ENCODE measurements at places on chromosomes 2 and 18. TPM values are rescaled to one million over a fixed set of nuclear protein-coding genes. Genes with fewer than 3 reads are reported as not detected.

Gene GPR35
- total RNA-seq: 2.0 TPM

Gene FRZB
- total RNA-seq: 1.4 TPM

Gene HES6
- 2.5 TPM for total RNA-seq

GRCh38 chr18:70288171-70288850 is 534 bp upstream of the SOCS6 start:
- DNase-seq: peak; percentile 61

- no peak for DNase-seq
Measured at GRCh38 chr2:157221394-157221988, 36.0 kb upstream of the GALNT5 start.

- DNase-seq: no peak
Measured at GRCh38 chr18:29164993-29165599, 988.2 kb upstream of the CDH2 start.

GRCh38 chr2:95342556-95343320 is 45.6 kb downstream of the KCNIP3 start:
- DNase-seq: peak; percentile 31

- DNase-seq: no peak
Measured at GRCh38 chr18:12726774-12727550, 24.1 kb downstream of the PSMG2 start.

DNA sequence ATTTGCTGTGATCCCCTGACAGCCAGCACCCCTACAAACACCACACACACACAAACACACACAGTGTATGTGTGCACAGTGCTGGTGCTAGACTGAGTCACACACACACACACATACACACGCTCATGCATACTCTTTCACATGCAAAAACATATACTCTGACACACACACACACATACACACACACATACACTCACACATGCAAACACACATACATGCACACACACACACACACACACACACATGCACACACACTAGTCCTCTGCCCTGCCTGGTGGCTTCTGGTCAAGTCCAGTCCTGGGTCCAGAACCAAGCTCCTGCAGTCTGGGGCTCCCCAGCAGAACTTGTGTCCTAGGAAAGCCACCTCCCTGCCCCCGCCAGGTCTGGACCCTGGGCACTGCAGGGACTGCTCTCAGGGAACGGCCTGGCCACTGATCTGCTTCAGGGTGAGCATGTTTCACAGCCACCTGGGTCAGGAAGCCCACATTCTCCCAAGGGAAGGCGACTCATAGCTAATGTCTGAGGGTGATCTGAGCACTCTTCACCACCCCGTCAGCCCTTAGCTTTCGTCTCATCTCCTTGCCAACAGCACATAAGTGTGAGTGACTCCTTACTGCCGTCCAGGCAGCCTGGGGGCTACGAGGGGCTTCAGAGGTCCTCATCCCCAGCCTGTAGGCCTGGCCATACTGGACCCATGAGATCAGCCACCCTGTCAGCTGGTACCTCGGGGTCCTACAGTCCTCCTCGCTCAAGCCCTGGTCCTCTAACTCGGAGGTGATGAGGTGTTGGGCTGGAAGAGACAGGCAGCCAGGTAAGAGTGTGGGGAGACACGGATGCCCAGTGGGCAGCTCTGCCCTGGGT is 88.1 kb downstream of the MCFD2 start:
- DNase-seq: no peak

GRCh38 chr2:156190517-156190916 is 142.0 kb downstream of the NR4A2 start:
- no peak for DNase-seq

GRCh38 chr2:182655750-182656149 is 60.3 kb upstream of the DNAJC10 start:
- no peak for DNase-seq

GRCh38 chr2:178870703-178871102 is 63.5 kb upstream of the TTN start:
- DNase-seq: no peak

- DNase-seq: no peak
Measured at GRCh38 chr2:60597346-60597745, 43.9 kb upstream of the BCL11A start.

- no peak for DNase-seq
Measured at GRCh38 chr18:76177160-76177559, 317.9 kb downstream of the ZNF516 start.
